Renal pelvis (tissue), 12 donors: ENCODE measurements at places on chromosomes 7 and 10. TPM values are rescaled to one million over a fixed set of nuclear protein-coding genes. Genes with fewer than 3 reads are reported as not detected.

GRCh38 chr7:28112467-28112866 is 68.1 kb downstream of the JAZF1 start:
- no peak for DNase-seq

- no peak for DNase-seq
Measured at GRCh38 chr7:45446195-45446944, 127.8 kb upstream of the ADCY1 start.

DNA sequence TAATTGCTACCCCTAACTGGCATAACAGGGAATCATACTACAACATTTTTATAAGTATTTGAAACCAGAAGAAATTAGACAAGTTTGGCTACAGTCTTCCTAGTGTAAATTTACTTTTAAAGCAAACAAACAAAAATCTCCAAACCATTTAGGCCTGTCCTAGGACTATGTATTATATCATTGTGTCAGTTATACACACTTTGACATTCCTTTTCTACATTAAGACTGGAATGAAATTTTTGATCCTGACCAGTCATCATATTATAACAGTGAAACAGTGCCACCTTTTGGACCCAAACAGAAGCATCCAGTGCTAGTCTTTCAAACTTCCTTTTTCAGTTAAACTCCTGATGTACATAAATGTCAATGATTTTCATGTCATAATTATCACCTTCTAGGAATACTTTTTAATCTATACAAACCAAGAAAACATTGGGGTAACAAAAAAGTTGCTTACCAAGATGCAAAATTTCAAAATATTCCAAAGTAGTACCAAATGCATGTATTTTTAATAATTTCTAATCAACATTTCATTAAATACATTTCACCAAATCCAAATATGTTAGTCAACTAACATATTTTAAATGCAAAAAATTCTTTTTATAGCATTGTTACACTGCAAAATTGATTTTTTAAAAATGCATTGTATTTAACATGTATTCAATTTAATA is 75.7 kb downstream of the IMMP2L start:
- DNase-seq: peak; percentile 57

- DNase-seq: peak; percentile 66
Measured at GRCh38 chr7:55280031-55280454, 85.1 kb upstream of the LANCL2 start.

- DNase-seq: no peak
Measured at GRCh38 chr7:2802504-2803341, 41.4 kb downstream of the GNA12 start.

The TECPR1 gene
- 23.1 TPM for polyA plus RNA-seq
